ENCODE measurements at places on chromosomes 16 and 17.

DNA sequence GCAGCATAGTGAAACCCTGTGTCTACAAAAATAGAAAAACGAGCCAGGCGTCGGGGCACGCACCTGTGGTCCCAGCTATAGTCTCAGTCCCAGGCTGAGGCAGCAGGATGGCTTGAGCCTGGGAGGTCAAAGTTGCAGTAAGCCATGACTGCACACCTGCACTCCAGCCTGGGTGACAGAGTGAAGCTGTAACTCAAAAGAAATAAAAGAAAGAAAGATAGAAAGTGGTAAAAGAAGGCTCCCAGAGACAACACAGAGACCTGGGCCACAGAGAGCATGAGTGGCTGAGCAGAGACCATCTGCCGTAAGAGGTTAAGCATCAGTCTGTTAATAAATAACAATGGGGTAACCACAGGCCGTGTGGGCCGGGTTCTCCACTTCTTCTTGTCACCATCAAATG, 15.3 kb upstream of the HEXD start:
- DNase-seq = no peak

- no peak for DNase-seq
Measured at GRCh38 chr16:31869511-31870201, 4.0 kb upstream of the ZNF267 start.

DNA sequence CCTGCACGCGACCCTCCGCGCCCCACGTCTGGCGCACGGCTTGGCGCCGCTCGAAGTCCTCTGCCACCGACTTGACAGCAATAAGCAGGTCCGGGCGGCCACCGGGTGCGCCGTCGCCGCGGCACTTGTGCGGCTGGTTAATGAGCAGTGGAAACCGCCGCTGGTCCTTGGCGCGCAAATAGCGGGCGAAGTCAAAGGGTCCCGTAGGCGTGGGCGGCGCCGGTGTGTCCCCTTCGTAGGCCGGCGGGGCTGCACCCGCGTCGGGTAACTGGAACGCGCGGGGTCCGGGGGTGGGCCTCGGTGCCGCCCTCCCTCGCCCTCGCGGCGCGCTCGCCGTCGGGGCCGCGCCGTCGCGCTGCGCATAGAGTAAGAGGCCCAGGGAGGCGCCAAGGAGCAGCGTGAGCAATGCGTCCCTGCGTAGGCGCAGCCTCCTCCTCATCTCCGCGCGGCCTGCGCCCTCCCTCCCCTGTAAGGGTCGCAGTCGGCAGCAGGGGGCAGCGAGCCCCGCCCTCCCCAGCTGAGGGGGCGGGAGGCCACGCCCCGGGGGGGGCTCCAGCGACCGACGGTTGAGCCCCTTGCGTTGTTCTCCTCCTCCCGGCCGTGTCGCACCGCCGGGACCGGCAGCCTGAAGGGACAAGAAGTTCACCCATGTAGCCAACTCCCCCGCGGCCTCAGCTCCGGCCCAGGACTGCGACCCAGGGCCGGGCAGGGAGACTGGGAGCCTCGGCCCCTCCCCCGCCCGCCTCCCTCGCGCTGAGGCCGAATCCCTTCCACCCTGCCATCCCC, 558 bp downstream of the B3GNT9 start:
- DNase-seq = peak; percentile 86

DNA sequence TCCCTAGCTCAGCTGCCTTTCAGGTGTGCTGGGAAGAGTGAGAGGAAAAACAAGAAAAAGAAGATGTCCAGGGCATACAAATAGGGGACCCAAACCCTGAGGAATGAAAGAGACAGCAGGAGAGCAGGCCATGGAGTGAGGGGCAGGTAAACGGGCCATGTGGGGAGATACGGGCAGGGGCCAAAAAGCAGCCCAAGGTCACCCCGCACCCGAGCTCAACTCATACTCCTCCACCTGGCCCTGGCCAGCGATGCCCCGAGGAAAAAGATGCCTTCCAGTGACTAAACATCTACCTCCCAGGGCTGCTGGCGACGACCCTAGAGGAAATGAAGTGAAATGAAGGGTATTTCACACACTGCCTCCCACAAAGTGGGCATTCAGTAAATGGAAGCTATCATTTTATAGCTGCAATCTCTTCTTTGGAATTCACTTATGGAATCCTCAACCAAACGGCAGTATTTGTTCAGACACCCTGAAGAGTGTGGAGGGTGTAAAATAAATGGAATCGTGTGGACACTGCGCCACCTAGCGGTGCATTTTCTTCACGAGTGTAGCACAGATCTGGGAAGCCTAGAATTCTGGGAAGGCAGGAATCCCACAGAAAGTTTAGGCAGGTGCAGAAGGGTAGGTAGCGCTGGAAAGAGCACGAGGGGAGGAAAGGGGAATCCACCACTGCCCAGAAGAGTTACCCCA, 14.9 kb downstream of the ELAC2 start:
- DNase-seq = peak; percentile 68

- DNase-seq = no peak
Measured at GRCh38 chr17:50464736-50465135, 3.9 kb downstream of the CHAD start.

DNA sequence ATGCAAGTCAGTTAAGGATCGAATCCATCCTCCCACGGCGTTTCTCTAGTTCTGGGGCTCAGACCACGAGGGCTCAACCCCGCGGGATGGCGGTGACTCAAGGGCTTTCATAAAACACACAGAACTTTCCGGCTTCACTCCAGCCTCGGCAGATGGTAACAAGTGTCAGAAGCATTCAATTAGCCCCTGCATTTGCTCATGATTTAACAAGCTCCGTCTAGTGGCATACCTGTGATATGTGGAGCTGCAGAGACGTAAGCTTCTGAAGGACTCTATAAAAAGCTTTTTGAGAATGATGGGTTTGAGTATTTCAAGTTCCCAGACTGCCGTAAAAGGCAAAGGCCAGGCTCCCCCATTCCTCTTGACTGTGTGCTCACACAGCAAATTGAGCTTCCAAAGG, 91.3 kb upstream of the SEC14L1 start:
- DNase-seq = peak; percentile 51

- DNase-seq = no peak
Measured at GRCh38 chr16:66152823-66153393, 213.6 kb upstream of the CDH5 start.

- no peak for DNase-seq
Measured at GRCh38 chr17:43608313-43608712, 53.4 kb downstream of the MEOX1 start.

DNA sequence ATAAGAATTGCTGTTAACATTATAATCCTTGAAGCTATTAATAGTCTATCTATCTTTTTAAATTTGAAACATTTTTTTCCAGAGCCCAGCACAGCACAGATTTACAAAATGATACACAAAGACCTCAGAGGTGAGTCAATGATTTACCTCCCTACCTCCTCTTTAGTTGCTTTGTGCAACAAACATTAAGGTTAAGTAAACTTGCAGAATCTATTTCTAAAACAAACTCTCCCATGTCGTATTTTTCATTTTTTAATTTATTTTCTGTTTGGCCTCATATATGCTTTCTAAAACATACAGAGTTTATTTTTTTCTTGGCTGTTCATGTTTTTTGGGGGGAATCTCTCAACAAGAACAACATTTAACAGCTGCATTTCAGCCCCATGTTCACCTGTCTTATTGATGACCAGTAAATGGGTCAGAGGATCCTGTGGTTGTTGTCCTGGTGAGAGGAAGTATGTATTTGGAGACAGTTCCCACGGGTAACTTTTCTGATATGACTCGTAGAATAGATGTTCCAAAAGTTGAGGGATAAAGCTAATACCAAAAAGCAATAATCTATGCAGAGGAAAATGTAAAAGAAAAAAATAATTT, 42.6 kb downstream of the ABCA9 start:
- no peak for DNase-seq

- no peak for DNase-seq
Measured at GRCh38 chr17:49522357-49522890, 27.3 kb downstream of the NGFR start.

DNA sequence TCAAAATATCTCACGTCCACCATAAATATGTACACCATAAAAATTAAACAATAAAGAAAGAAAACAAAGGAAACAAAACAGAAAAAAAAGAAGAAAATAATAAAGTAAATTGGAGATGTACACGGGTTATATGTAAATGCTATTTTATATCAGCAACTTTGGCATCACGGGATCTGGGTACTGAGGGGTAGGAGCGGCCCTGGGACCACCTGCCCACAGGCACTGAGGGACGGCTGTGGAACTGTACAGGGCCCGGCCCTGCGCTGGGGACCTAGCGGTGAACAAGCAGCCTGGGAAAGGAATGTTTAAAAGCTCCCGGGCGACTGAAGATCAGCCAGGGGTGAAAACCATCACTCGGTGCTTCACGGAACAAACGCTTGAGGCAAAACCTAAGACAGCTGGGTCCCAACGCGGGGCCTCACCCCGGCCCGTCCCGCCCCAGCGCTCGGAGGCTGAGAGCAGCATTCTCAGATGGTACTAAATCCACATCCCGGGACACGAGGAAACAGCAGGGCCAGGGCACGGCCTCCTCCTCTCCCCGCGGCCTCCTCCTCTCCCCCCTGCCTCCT, 31.2 kb downstream of the NXN start:
- no peak for DNase-seq

DNA sequence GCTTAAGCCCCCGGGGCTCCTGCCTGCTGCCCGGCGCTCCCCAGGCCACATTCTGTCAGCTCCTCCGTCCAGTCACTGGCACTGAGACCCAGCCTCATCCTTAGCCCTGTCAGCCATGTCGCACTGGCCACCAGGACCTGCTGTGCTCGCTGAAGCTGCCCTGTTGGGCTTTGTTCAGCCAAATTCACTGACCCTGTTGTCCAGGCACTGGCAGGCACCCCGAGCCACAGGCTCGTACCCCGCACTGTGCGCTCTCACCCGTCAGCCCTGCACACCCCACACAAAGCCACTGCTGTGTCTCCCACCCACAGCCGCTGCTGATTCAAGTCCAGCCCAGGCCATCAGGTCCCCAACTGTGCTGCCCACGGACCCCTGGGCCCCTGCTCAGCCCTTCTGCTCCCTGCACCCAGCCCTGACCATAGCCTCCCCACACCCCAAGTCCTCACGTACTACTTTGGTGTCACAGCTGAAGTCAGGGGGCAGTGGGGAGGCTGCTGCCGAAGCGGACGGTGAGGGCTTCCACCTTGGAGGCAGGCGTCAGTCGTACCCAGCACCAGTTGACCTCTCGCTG, 131.5 kb upstream of the CHMP6 start:
- no peak for DNase-seq

DNA sequence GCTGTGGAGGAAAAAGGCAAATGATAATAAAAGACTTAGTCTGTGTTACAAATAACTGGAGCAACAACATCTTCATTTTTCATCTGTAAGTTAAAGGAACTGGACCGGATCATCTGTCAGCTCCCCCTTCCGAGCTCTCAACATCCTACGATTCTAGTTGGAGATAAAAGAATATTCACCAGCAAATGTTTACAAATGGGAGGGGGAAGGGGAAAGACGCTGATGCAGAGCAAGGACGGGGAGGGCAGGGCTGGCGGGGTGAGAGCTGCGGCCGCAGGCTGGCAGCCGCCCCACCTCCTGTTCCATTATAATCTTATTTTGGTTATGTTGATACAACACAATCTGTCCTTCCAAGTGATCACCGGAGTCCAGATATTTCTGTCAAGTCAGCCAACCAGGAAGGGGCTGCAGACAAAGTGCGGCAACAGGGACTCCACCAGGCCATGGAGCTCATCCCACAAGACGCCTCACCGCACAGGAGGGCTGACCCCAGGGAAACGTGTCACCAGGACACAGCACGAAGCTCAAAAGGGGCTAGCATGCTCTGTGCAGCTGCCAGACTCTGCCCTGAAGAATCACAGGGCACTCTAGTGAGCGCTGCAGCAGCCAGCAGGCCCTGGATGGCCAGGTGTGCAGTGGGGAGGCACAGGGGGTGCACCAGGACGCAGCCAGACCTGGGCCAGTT, 19.7 kb downstream of the FBXO31 start:
- peak; percentile 86 for DNase-seq

GRCh38 chr17:81246679-81247338, 7.7 kb downstream of the NDUFAF8 start:
- no peak for DNase-seq

DNA sequence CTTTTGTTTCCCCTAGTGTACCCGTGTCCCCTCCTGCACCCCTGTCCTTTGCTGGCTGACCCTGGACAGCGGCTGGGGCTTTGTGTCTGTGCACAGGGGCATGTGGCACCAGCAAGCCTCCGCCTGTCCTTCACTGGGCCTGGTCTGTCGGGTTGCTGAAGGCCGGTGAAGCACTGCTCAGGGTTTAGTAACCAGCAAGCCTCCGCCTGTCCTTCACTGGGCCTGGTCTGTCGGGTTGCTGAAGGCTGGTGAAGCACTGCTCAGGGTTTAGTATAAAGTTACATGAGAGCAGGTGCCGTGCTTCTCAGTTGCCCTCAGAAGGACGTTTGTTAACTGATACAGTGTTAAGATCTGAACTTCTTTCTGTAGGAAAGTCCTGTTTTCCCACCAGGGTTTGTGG, 33.8 kb downstream of the DEF8 start:
- DNase-seq = no peak

- peak; percentile 63 for DNase-seq
Measured at GRCh38 chr16:88815901-88816589, 4.3 kb upstream of the APRT start.

GRCh38 chr16:12228079-12228601, 251.6 kb downstream of the SNX29 start:
- no peak for DNase-seq

DNA sequence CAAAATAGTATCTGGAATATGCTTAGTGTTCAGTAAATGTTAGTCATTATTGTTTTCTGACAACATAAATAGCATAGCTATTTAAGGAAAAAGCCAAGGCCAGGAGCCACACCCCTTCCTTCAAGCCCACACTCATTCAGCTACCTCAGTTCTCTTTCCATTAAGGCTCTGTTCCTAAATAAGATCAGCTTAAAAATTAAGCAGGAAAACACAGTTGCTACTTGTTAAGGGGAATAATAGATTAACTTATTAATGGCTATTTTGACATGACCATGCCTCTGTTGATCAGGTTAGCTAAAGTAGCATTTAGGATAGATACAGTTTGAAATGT, 158.1 kb downstream of the CHD9 start:
- no peak for DNase-seq

DNA sequence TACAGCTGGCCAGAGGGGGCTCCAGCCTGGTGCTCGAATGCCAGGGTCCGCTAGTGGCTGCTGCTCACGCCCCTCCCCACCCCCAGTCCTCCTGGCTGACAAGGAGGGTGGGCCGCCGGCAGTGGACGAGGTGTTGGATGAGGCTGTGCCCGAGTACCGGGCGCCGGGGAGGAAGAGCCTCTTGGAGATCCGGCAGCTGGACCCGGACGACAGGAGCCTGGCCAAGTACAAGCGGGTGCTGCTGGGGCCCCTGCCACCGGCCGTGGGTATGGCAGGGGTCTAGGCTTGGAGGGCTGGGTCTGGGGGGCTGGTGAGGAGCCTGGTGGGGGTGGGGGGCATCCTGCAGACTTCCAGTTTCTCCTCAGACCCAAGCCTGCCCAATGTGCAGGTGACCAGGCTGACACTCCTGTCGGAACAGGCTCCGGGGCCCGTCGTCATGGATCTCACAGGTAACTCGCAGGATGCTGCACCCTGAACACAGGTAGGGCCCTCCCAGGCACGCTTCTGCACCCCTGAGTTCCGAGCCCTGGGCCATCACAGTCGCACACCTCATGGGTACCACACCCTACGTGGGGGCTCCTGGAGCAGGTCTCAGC, 1.2 kb upstream of the PDIA2 start:
- no peak for DNase-seq

- no peak for DNase-seq
Measured at GRCh38 chr17:21495281-21495680, 119.1 kb downstream of the KCNJ12 start.
